ENCODE measurements at places on chromosomes 12 and 14.

DNA sequence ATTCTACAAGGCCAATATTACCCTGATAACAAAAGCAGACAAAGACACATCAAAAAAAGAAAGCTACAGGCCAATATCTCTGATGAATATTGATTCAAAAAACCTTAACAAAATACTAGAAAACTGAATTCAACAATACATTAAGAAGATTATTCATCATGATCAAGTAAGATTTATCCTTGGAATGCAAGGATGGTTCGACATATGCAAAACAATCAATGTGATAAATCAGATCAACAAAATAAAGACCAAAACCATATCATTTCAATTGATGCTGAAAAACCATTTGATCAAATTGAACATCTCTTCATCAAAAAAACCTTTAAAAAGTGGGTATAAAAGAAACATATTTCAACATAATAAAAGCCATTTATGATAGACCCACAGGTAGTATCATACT lies 117.3 kb downstream of the CPNE8 start:
- DNase-seq = no peak

DNA sequence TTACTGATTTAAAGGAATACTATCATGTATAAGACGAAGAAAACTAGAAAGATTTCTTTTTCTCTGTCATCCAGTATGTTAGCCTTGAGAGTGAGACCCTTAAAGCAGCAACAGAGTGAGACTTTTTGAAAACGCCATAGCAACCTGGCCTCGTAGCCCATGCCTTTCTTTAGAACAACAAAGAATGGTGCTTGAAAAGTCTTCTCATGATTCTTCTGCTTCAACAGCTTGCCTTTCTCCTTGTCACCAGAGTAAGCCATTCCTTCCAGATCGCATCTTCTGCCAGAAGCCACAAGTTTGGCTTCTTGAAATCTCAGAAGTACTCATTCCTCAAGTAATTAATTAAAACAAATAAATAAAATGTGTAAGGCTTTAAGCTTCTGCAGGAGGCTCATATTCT lies 109.3 kb downstream of the PDE3A start:
- no peak for DNase-seq

- DNase-seq = no peak
These were observed 3.5 kb downstream of the RAP1B start for GRCh38 chr12:68614105-68614679.

DNA sequence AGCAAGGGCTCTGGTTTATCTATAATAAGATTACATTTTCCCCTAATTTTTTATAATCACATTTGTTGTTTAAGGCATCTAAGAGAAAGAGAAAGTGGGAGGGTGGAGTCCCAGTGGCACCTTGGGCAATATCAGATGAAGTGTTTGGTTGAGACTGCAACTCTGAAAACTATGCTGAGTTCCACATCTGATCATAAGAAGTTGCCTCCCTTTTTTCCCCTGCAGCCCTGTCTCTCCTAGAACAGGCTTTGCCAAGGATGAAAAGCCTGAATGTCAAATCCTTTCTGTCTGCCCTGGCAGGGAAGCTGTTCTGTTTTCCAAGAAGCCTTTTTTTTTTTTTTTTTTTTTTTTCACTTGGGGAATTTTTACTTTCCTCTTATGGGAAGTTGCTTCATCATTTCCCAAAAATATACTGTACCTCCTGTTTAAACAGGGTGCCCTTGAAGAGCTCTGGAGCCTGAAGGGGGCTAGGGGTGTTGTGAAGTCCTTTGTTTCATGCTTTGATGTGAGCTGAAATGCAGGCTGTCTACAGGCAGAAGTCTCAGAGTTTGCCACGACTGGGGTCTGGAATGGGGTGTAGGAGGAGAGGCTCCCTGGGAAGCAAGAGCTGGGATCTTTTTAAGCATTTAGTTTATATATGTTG lies 71.3 kb downstream of the SUSD6 start:
- DNase-seq = peak; percentile 63

- no peak for DNase-seq
These were observed 278.7 kb downstream of the ITPR2 start for GRCh38 chr12:26554332-26554731.

DNA sequence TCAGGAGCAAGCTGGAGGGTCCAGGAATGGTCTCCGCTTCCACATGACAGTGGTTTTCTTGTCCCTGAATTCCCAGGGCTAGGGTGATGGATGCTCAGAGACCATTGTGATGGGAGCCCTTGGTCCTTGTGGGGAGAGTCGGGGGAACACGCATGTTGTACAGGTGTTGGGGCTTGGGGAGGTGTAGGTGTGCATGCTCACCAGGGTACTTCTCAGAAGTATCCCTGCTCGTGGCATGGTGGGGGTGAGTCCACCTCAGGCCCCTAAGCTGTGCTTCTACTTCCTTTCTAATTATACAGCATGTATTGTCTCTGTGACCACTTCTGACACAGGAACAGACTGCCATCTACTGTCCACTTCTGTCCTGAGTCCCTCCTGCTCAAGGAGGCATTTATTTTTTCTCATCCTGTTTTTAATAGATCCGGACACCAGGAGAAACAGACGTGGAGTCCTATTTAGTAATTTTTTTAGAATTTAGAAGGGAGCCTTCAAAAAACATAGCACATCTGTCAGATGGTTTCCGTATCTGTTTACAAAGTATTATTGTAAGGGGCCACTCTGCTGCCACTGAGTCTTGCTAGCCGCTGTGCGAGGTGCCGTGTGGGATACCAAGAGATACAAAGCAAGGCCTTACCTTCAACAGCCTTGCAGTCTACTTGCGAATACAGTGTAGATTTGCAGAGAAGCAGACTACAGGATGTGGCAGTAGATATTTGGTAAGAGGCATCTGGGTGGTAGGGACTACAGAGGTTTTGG lies 10.5 kb downstream of the NTF3 start:
- DNase-seq = peak; percentile 59

GRCh38 chr14:103172921-103173320 lies 49.7 kb downstream of the TNFAIP2 start:
- no peak for DNase-seq

GRCh38 chr12:40156021-40156764 lies 50.3 kb upstream of the SLC2A13 start:
- DNase-seq = no peak

GRCh38 chr14:31936115-31936514 lies 141.0 kb upstream of the ARHGAP5 start:
- DNase-seq = no peak

DNA sequence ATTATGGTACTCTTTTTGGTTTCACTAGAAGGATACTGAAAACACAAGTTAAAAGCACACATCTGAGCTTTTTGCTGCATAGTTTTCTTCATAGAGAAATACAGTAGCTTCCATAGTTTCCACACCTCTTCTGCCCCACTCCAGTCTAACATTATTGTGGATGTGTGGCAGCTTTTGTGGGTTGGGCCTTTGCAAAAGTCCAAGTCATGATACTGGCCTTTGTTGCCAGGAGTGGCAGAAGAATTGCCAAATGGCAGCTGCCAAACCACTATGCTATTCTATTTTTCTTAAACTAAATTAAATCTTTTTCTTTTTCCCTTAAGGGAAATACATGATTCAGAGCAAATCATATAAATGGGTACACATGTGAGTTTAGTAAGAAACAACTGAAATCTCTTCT lies 114.8 kb downstream of the PLEKHA5 start:
- no peak for DNase-seq

GRCh38 chr14:32757568-32757967 lies 181.1 kb upstream of the NPAS3 start:
- no peak for DNase-seq

DNA sequence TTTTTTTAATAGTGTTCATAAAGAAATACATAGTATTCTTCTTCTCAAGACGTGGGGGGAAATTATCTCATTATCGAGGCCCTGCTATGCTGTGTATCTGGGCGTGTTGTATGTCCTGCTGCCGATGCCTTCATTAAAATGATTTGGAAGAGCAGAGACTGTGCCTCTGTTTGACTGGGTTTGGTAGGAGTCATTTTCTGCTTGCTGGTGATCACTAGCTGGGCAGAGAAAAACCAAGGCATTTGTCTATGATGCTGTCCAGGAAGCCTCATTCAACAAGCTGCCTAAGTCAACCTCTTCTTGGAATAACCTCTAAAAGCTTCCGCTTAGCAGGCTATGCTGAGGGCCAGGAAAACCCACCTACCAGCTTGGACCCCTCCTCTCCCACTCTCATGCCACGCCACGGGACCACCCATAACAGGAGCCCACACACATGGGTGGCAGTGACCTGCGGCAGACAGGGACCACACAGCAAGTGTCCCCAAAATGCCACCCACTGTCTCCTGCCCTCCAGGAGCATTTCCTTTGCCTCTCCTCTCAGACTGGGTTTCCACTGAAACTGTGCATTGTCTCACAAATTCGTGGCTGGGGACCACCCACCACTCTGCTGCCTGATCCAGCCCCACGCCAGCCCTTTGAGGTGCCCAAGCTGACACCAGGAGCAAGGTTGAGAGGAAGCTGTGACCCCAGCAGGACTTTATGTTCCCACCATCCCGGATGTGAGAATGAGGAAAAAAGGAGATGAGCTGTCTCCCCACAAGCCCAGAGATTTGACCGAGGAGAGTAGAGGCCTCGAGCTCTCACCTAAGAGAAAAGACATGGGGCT lies 36.8 kb downstream of the DAD1 start:
- no peak for DNase-seq

DNA sequence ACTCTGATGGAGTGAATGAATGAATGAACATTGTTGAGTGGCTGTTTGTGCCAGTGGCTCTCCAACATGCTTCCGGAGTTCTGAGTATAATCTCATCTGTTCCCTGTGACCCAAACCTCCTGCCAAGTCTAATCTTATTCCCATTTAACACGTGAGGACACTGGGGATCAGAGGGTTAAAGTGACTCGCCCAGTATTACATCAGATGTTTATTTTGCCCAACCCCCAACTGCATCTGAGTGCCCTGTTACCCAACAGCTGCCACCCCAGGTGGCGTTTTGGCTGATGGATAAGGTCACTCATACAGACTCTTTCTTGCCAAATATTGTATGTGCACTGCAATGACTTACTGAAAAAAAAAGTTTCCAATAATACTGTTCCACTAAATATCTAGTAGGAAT lies 210.9 kb downstream of the EXOC5 start:
- DNase-seq = peak; percentile 9

GRCh38 chr12:56601503-56601902 lies 28.6 kb downstream of the BAZ2A start:
- peak; percentile 64 for DNase-seq

- peak; percentile 45 for DNase-seq
These were observed 43.7 kb downstream of the DDX11 start for GRCh38 chr12:31117203-31118011.

GRCh38 chr14:93905623-93906022 lies 21.5 kb upstream of the FAM181A start:
- DNase-seq = no peak

- DNase-seq = no peak
These were observed 7.4 kb upstream of the GCH1 start for GRCh38 chr14:54909817-54910558.

- no peak for DNase-seq
These were observed 47.8 kb upstream of the MED13L start for GRCh38 chr12:116325336-116325664.

GRCh38 chr12:12365446-12365802 lies 8.5 kb downstream of the BORCS5 start:
- peak; percentile 26 for DNase-seq

DNA sequence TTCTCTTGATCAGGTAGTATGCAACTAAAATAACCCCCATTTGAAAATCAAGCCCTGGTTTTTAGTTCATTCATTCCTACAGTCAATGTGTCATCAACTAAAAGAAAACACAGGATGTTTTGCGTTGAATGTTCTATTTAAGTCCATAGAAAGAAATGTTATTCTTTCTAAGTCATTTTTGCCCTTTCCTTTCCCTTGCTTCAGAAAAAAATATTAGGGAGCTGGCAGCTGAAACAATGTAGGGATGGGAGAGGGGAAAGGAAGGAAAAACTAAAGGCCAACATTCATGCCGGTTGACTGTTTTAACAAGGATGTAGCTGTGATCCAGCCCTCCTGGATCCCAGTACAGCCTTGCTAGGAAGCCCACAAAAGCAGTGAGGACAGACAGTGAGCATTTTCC lies 155.1 kb downstream of the BTG1 start:
- DNase-seq = no peak

GRCh38 chr12:53254816-53255545 lies 13.1 kb upstream of the ESPL1 start:
- DNase-seq = no peak

GRCh38 chr12:33438025-33438772 lies 1.4 kb downstream of the SYT10 start:
- DNase-seq = no peak

- DNase-seq = no peak
These were observed 42.8 kb downstream of the SLC8B1 start for GRCh38 chr12:113292091-113292490.

DNA sequence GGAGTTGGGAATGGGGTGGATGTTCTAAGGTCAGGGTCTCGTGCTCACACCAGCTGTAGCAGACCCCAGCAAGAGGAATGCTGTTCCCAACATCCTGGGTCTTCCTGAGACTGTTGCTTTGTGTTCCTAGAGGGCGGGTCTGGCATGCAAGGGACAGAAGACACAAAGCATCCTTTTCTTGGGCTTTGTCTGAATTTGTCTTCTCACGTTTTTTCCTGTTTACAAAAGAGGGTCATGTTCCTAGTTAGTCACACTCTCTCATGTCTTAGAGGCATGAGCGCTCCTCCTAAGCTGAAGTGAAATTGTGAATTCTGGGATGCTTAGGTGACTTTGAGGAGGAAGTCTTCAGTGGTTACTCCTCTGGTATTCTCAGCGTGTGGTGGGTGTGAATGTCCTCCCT lies 9.6 kb upstream of the TAMALIN start:
- DNase-seq = no peak

DNA sequence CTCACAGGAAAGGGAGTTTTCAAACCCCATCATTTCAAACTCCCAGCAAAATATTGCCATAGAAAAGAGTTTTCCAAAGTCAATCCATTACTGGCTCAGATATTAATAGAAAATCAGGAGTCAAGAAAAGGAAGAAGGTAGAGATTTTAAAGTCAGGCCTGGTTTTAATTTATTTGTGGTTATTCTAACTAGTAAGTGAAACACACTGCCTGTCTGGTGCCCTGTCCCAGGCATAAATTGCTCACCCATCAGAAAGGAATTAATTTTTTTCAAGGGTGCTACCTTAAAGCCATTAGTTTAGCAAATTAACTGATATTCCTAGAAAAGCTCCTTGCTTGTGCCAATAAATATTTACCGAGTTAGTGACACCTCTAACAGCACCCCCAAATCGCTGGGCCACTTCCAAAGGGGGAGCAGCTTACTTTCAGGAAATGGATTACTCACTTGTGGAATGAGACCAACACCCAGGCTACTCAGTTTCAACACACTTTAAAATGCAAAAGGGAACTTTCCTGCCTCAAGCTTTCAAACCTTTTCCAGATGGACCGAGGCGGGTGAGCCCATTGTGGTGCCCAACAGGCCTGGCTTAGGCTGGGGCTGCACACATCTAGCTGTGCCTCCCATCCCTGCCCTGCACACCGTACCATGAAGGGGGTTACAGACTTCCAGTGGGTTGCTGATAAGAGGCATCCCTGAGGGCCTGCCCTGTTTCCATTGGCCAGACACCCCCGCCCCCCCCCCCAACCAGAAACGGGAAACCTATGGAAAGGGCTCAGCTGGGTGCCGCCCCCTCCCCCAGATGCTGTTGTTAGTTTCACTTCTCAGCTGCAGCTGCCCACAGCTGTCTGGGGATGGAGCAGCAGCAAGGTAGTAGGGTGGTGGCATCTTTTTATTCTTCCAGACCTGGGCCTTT lies 117.2 kb downstream of the SAMD4A start:
- DNase-seq = no peak

- no peak for DNase-seq
These were observed 5.1 kb upstream of the PAPOLA start for GRCh38 chr14:96497087-96497486.

GRCh38 chr14:90193925-90194324 lies 62.4 kb upstream of the PSMC1 start:
- DNase-seq = peak; percentile 35

- no peak for DNase-seq
These were observed 43.8 kb downstream of the CCNK start for GRCh38 chr14:99524804-99525698.
